ENCODE measurements at places on chromosomes 7 and 10.
A peak's percentile ranks its signal among the peaks of the same experiment; 100 is the strongest.

- DNase-seq, result peak; percentile 86
These were observed 113.6 kb upstream of the SEM1 start for GRCh38 chr7:96823274-96823673.

- peak; percentile 45 for DNase-seq
These were observed 249.7 kb downstream of the ELMO1 start for GRCh38 chr7:37198906-37199485.

DNA sequence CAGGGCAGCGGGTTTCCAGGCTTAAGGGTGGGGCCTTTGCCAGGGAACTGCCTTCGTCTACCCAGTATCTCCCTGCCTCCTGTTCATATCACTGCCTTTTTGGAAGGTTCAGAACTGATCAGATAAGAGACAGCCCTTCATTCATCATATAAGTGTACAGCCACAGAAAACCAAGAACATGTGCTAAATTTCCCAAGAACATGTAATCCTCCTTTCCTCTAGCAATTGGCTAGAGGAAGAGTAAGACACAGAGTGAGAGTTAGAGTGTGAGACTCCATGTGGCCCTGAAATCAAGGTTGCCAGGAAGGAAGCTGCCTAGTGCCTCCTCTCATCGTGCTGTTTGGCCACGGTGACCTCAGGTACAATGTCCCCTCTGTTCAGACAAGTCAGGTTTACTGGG, 770.9 kb downstream of the TNS3 start:
- DNase-seq, result no peak

DNA sequence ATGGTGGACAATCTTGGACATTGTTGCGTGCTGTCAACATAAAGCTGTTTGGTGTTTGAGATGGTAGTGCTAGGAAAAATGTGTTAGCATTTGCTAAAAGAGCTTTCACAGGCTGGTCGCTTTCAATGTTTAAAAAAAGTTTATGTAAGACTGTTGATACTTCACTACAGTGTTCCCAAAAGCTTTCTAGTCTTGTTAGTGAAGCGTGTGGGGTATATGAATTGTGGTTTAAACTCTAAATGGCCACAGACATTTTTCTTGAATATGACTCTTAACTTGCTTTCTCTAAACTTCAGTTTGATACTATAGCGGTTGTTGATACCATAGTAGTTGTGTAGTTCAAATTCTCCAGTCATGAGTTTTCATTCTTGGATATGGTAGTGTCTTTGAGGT, 44.9 kb downstream of the MCU start:
- DNase-seq, result no peak

DNA sequence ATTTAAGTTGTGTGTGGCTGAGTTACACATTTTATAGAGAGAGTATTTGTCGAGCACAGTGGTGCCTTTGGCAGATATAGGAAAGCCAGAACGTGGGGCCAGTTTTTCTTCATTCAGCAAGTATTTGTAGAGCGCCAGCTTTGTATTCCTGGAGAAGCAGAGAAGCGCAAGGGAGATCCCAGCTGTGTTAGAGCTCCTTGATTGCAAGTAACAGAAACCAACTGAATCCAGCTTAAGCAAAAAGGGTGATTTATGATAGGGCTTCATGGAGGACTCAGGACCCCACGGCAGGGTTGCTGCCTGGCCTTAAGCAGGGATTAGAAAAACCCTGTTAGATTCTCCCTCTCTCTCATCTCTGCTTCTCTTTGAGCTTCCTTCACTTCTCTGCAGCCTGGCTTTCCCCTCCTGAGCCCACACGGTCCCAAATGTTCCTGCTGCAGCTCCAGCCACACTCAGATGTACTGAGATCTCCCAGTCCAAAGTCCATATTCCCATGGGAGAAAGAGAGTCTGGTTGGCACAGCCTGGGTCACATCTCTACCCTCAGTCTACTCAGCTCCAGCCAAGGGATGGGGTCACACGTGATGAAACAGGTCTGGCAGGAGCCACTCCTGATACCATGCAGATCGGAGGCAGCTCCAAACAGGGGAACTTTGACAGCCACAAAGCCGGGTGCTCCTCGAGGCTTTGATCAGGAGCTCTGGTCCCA, 16.7 kb downstream of the UBTD1 start:
- no peak for DNase-seq

GRCh38 chr10:126663328-126663727, 7.2 kb downstream of the C10orf90 start:
- DNase-seq, result no peak

DNA sequence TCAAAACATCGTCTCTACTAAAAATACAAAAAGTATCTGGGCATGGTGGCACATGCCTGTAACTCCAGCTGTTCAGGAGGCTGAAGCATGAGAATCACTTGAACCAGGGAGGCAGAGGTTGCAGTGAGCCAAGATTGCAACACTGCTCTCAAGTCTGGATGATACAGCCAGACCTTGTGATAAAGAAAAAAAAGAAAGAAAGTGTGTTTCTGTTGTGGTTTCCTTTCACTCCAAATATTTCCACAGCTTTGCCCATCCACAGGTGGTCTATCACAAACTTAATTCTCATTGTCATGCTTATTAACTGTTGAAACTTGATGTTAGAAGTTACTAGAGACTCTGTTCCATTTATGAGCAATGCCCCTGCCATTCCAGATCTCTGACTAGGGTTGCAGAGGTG, 316.0 kb upstream of the SEMA3C start:
- DNase-seq, result peak; percentile 55

- DNase-seq, result no peak
These were observed 7.2 kb downstream of the WDR37 start for GRCh38 chr10:1063232-1063865.

DNA sequence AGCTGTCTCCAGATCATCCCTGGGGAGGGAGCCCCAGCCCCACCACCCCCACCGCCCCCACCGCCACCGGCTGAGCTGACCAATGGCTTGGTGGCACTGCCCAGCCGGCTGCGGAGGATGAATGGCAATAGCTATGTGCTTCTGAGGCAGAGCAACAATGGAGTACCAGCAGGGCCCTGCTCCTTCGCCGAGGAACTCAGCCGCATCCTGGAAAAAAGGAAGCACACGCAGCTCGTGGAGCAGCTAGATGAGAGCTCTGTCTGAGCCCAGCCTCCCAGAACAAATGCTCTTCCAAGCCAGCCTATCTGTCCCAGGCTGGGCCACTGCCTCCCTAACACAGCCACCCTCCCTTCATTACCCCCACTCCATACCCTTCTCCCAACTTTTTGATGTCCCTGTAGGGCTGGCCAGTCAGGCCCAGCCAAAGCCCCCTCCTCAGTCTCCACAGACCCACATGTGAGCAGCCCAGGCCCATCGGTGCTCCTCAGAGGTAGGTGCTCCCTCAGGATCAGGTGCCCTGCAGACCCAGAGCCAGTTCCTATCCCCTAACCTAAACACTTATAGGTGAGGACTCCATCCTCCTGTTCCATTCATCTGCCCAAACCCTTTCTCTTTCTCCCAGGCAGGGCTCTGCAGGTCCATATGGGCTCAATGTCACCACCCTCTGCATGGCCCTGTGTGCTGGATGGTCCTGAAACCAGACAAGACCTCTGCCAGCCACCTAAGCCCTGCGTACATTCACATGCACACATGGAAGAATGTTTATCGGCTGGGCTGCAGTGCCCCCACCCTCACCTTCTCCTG, 3.2 kb downstream of the MRPL43 start:
- DNase-seq, result no peak

GRCh38 chr7:131637859-131638258, 81.4 kb upstream of the PODXL start:
- DNase-seq, result no peak

DNA sequence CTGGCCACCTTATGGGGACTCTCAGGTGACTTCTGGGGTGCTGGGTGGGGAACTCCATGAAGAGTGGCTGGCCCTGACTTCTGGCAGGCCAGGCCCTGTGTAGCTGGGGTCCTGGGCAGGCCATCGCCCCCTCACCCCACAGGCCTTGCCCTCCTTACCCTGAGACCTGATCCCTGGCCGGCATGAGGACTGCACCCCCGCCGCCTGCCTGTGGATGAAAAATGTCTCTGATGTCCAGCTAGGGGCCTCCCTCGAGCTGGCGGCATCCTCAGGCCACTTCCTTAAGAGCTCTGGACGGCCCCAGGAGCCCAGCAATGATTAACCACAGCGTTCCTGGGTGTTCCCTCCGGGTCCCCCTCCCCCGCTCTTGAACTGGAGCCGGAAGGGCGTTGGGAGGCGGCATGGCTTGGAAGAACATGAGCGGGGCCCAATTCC, 31.8 kb upstream of the SHH start:
- no peak for DNase-seq

DNA sequence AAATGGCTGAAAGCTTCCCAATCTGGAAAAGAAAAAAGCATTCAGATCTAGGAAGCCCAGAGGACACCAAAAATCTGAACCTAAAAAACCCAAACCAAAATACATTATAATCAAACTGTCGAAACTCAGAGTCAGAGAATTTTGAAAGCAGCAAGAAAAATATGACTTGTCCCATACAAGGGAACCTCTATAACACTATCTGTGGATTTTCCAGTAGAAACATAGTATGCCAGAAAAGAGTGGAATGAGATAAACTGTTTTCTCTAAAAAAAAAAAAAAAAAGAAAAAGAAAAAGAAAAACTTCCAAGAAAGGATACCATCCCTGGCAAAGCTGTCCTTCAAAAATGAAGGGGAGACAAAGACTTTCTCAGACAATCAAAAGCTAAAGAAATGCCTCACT, 179.0 kb downstream of the POM121L12 start:
- DNase-seq, result no peak

DNA sequence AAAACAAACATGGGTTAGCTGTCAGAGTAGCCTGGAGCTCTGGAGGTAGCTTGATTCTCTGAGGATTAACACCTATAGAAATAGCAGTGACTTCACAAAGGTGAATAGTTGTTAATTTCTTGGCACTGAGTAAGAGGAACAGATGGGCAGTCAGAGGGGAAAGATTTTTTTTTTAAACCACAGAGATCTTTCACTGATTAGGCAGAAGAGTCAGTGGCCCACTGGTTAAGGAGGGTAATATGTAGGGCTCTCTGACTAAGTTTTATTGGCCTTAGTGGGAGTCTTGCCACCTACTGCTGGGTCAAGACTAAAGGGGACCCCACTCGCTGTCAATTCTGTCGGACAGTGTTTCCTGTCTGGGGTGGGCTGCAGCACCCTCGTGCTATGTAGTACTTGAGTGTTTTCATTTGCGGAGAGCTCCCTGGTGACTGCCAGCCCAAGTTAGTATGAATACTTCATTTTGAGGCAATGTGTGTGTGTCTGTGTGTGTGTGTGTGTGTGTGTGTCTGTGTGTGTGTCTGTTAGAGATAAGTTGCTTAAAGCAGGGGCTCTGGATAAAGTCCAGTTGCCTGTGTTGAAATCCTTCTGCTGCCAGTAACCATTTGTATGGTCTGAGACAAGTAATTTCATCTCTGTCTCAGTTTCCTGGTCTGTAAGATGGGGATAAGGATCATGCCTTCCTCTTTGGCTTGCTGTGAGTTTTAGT, 145.2 kb downstream of the ARID5B start:
- peak; percentile 54 for DNase-seq

DNA sequence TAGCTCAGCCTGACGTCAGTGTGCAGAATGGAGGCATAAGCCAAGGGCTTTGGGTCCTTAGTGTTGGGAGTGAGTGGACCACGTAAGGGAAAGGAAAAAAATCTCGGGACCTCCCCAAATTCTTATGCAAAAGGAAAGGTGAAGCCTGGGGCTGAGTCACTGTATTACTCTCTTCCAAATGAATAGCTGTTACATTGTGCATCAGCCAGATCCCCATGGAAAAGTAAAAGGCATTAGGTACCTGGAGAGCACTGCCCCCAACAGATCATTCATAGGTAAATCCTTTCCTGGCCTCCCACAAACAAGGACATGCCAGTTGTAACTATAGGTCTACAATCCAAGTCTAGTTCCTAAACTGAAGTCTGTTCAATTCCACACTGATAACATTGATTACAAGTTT, 170.5 kb downstream of the C1GALT1 start:
- DNase-seq, result peak; percentile 86

Measured in bronchial epithelial cell (primary cell).